ENCODE measurements at places on chromosomes 2 and 18.

DNA sequence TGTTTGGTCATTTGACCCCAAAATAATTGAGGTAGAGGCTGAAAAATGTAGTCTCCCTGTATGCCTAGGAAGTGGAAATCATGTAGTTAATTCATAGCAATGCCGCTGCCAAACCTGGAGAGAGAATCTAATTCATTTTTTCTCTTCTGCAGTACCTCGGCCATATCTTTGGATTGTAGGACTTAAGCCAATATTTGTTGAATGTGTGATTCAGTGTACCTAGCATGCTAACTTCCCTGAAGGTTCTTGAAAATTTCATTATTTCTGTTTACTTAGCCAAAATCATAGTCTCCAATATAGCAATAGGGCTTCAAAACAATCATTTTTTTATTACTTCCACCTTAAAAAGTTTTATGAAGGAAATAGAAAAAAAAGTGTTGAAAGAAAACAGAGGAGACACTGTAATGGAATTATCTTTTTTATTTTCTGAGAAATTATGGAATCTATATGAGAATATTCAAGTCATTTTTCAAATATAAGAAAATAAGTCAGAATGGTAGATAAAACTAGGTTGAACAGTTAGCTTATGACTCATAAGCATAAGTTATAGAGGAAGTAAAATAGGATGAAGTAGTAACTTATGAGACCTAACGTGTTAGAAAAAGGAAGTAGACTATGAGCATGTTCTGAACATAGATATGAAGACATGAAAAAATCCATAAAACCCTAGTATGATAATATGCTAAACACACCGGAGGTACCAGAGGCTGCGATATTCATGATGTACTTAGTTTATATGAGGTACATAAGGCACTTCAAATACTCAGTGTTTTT, 35.2 kb upstream of the CDH19 start:
- DNase-seq, result no peak

GRCh38 chr2:3571284-3571683, 3.8 kb upstream of the RPS7 start:
- DNase-seq, result peak; percentile 48

DNA sequence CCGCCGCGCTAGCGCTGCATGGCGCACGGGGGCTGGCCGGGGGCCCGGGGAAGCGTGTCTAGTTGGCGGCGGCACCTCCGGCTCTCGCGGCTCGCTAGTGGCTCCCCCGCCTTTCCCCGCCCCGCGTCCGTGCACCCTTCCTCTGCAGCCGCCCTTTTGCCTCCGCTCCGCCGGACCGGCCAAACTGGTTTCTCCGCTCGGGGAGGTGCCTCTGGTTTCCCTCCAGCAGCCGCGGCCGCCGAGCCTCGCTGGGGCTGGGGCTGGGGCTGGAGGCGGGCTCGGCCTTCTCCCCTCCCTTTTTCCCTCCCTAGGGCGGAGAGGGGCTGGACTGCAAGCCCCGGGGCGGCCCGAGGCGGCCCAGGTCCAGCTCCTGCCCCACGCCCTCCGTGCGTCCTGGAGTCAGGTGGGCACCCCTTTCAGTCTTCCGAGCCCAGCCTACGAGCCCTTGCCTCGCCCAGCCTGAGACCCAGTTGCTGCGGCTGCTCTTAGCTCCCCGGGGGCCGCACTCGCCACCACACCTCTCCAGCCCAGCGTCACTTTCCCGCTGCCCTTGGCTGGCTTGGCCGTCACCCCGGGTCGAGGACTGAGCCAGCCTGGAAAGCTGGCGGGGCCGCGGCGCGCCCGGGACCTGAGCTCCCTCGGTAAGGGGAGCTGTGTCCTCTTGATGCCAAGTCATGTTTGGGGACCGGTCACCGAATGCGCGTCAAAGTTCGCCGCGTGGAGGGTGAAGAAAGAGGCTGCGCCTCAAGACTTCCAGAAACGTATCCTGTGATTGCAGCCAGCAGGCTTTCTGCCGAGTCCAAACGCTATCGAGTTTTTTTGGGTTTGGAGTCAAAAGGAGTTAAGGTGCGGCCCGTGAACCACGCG, at the start of gene ATP8B1:
ATP8B1 (minus strand) TSS at position 213 of the 867 bp plus-strand sequence. CDS start 71,508 bp downstream, outside the sequence.
- DNase-seq, result no peak

DNA sequence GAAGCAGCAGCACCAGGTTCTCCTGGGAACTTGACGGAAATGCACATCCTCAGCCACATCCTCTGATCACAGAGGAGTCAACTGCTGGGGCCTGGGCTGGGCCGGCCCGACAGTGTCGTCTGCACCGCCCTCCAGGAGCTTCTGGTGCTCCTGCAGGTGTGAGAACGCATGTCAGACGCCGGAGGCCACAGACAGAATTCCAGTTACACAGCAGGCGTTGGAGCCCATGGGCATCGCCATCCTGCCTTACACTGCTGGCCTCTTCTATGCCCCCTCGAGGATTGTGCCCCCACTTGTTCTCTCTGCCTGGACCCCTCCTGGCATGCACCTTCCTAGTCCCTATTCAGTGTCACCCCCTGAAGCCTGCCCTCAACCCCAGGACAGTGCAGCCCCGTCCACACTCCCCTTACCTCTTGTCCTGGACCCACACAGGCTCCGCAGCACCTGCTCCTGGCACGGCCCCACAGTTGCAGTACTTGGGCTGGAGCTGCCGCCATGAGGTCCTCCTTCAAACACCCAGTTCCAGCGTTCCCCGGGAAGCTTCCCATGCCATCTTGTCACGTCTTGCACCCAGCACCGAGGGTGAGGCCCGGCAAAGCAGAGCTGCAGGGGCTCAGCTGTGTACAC, 37.5 kb downstream of the ADI1 start:
- DNase-seq, result no peak

GRCh38 chr18:25876330-25876948, 214.0 kb downstream of the SS18 start:
- no peak for DNase-seq

DNA sequence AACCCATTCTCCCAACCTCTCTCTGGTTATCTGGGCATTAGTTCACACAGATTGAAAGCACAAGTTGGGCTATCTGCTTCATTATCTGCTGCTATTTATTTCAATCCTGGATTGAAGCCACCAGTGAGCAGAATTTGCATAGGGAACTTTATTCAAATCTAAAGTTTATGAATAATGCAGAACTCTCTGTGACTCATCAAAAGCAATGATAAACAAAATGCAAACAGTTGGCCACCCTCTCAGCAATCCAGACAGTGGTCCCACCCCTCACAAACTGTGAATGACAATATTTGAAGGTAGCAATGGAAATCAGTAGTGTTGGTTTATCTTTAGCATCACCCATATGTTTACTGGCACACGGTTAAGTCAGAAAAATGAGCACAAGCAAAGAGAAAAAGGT, 106.8 kb upstream of the TMEM178A start:
- DNase-seq, result no peak

GRCh38 chr2:108904680-108905079, 84.3 kb downstream of the EDAR start:
- DNase-seq, result no peak

GRCh38 chr2:5123582-5124196, 568.5 kb upstream of the SOX11 start:
- no peak for DNase-seq

- peak; percentile 1 for DNase-seq
These were observed 321.8 kb upstream of the SPRED2 start for GRCh38 chr2:65754219-65754618.

DNA sequence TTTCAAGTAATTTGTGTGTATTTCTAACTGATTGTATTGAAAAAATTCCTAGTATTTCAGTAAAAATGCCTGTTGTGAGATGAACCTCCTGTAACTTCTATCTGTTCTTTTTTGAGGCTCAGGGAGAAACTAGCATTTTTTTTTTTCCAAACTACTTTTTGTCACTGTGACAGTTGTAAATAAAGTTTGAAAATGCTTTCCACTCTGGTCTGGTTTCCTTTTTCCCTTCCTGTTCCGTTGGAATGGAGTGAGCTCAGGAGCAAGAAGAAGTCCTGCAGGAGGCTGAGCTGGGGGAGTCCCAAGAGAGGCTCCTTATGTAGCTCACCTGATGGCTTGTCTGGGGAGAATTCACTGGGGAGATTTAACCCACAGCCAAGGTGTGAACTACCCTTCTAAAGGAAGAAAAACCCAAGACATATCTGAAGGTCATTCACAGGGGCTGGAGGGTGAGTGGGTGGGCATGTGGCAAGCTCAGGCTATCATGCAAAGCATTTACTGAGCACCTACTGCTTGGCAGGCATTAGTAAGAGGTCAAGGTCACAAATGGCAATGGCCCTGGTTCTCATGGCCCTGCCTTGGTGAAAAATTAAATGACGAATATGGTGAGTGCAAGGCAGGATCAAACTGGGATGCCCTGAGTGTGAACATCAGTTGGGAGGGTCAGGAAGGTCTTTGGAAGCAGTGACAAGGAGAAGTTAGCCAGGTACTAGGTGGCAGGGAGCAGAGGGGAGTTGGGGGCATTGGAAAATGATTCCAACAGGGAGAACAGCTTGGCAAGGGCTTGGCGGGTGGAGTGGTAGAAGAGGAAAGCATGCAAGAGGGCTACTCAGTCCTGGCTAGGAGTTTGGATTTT, 28.7 kb downstream of the LBH start:
- no peak for DNase-seq

DNA sequence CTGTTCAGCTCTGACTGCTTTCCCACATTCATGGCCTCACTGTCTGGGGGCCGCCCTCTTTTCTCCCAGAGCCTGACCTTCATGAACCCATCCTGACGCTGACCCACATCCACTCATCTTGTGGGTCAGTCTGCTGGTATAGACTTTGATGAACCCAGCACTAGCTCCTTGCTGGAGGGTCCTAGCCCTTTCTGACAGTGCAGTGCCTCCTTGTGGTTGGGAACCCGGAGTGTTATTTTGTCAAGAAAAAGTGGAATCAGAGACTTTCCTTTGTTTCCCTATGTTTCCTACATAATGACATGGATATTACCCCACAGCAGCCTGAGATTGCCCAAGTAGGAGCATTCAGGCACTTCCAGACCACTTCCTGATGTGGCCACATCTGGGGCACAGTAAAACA, 19.3 kb upstream of the OSR1 start:
- DNase-seq, result no peak

DNA sequence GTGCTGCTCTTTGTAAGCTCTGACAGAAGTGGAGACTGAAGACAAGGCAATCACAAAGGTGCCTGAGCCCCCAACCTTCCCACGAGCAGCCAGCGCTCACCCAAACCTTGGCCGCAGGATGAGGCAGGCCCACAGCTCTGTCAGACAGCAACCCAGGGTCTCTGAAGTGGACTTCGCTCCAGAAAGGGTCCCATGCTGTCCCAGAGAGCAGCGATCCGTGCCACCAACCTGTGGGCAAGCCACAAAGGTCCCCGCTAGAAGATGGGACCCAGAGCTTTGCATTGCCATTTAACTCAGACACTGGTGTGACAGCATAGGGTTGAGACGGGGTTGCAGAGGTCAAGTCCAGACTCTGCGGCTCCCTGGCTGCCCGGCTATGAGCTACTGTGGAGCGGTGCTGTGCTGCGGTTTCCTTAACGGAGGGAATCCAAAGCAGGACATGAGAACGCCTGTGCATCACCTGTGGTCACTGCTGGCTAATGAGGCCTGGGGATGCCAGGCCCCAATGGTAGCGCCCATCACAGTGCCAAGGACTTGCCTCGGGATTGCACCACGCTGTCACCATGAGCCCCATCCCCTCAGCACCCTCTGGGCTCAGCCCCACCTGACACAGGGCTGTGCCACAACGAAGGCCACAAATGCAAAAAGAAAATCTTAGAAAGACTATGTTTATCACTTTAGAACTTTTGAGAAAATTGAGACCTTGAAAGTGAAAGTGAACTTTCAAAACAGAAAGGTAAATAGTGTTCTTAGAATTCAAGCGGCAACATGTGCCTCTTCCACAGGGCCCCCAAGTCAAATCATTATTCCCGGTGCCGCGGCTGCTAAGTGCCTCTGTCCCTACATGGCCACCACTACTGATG, 103.4 kb downstream of the HDAC4 start:
- DNase-seq, result no peak

- peak; percentile 21 for DNase-seq
These were observed 66.0 kb downstream of the STEAP3 start for GRCh38 chr2:119289642-119290041.

GRCh38 chr2:183010112-183010511, 28.1 kb downstream of the NCKAP1 start:
- DNase-seq, result peak; percentile 68

GRCh38 chr2:17821535-17822444, 5.5 kb downstream of the MSGN1 start:
- no peak for DNase-seq

GRCh38 chr2:176455816-176456291, 186.6 kb downstream of the MTX2 start:
- peak; percentile 19 for DNase-seq

GRCh38 chr2:113876503-113877387, 13.1 kb upstream of the ACTR3 start:
- DNase-seq, result no peak

DNA sequence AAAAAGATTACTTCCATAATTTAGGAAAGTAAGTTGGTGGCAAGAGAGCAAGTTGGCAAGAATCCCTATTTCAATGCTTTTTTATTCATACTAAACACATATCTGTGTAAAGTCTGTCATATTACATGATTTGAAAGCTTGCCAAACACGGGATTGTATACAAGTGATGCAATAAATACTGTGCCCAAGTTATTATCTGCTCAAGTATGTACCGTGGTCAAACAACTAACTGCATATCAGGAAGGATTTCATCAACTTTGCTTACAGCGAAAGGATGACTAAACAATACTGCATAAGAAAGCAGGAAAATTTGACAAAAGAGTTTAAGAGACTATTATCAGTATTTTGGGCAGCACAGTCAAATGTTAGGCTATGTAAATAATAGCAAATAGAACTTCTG, 69.6 kb upstream of the SCN1A start:
- DNase-seq, result peak; percentile 89

DNA sequence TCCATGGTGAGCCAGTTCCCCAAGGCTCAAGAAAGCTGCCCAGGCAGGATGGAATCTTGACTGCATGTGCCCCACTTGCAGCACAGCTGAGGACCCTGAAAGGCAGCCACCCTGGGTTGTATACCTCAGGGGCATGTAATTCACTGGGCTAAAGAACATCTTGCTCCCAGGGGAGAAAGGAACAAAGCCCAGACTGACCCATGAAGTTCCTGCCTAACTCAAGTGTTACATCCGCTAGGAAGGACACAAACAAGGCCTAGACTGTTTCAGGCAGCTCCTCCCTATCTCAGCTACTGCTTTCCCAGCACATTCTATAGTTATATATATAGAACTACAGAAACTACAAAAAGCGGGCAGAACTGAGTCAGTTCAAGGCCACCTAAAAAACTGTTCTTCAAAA, 69.0 kb downstream of the RBM43 start:
- no peak for DNase-seq

DNA sequence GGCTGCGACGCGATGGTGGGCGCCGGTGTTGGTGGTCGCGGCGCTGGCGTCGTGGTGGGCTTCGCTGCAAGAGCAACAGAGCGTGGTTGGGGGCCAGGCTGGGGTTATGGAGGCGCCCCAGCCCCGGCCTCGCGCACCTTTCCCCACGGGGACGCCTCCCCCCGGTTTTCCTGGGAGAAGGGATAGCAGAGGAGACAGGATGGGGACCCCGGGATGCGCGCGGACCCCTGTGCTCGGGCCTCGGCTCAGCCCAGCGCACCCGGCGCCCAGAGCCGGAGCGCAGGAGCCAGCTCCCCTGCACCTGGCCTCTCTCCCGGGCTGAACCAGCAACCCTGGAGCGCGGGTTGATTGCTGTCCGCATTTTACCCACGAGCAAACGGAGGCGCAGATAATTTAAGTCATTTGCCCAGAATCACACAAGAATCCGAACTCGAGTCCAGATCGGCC, 1.0 kb downstream of the CD8A start:
- DNase-seq, result no peak

GRCh38 chr2:137924019-137924418, 40.3 kb upstream of the HNMT start:
- peak; percentile 23 for DNase-seq

Data from amniotic epithelial cell (primary cell).